NB4 (cell line): ENCODE measurements at places on chromosomes 11 and 22.

DNA sequence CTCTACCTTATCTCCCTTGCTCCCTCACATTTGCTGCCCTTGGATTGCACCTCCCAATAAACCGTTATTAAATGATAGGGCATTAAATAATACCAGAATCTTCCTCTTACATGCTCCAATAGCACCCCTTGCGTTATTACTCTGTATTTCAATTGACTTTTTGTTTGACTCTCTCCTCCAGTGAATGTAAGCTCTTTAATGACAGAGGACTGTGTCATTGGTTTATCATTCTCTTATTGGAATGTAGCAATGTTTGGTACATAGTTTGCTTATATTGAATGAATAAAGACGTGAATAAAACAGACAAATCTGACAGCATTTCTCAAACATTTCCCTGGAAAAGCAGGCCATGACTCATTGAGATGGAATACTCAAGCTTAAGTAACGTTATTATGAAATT, 8.7 kb upstream of the MPEG1 start:
- no peak for DNase-seq

DNA sequence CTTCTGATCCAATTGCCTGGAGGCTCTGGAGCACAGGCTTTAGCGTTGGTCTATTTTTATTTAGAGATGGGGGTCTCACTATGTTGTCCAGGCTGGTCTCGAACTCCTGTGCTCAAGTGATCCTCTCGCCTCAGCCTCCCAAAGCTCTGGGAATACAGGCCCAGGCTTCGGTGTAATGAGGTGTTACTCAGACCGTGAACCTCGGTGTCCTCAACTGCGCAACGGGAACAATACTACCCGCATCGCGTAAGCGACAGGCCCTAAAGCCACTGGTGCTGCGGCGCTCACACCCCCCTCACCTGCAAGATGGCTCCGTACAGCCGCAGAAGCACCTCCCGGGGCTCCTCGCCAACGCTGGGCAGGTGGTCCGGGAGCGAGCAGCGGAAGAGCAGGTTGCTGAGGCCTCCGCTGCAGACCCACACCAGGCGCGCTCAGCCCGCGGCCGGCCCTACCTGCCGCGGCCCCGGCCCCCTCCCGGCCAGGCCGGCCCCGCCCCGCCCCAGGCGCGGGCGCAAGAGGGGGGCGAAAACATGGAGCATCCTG, 628 bp downstream of the CHKB start:
- peak; percentile 46 for DNase-seq

- DNase-seq = peak; percentile 19
Observed at GRCh38 chr11:36060926-36061325, 117.1 kb downstream of the LDLRAD3 start.

- no peak for DNase-seq
Observed at GRCh38 chr11:117520201-117520600, 192.5 kb downstream of the CEP164 start.

DNA sequence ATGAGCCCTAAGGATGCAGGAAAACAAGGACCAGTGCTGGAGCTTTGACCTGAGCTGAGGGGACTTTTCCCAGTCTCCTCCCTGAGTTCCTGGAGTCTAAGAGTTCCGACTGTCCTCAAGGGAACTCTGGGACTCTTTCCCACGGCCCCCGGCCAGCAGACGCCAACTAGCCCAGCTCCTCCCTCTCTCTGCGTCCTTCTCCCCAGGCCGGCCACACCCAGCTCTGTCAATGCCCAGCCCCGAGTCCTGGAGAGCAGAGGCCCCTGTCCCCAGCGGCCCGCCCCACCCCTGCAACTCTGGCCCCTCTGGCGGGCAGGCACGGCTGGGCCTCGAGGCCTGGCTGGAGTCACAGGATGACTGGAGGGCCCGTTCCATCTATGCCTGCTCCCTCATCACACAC, 29.8 kb downstream of the NECTIN1 start:
- no peak for DNase-seq

DNA sequence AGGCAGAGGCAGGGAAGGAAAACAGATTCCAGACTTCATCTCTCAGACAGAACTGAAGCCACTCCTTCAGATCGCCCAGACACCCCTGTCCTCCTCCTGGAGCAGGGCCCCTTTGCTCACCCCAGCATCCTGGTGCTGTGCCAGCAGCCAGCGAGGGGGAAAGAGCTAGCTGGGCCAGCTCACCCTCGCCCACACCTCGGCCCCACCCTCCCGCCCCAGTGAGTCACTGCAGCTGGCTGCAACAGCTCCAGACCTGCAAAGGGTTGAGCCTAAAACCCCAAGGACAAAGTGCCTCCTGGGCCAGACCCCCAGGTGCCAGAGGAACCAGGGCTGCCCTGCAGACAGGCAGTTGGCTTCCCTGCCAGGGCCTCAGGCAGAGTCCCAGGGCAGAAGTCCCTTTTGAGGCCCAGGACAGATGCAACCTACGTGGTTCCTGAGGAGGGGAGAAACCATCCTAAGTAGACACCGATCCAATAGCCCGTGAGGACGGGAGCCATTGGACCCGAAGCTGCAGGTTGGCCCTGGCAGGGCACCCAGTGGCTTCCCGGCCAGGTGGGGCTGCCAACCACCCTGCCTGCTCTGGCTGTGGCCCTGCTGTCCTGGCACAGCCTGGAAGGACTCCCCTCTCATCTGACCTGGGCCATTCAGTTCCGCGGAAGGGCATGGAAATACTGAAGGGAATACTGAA, 7.2 kb downstream of the AHNAK start:
- peak; percentile 87 for DNase-seq
